Amygdala (tissue), 56 donors: ENCODE measurements at places on chromosomes 12 and 14.

DNA sequence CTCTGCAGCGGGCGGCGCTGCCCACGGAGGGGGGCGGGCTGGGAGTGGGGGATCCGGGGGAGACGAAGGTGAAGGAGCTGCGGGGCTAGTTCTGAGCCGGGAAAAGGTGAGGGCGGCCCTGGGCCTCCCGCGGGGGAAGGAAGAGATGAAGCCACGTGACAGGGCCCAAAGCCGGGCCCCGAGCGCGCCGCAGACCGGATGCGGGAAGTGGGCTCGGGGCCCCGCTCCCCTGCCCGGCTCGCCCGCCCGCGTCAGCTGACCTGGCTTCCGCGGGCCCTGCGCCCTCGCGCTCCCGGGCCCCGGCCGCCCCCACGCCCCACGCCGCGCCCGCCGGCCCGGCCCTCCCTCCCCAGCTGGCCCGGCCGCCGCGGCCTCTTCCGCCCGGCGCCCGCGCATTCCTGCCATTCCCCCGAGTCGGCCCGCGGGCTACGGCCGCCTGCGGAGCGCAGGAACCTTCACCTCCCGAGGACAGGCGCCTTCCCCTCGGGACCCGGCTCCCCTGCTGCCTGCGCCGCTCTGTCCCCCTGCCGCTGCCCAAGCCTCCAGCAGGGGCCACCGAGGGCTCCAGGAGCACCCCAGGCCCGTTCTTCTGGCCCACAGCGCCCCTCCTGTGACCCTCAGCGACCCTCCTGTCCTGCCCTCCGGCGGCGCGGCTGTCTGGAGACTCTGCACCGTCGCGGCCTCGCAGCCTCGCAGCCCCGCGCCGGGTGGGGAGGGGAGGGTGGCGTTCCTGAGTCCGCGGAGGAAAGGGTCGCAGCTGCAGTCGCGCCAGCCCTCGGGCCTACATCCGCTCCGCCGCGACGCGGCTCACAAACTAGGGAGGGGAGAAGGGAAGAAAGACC lies 20.4 kb downstream of the NINJ2 start:
- DNase-seq = no peak

DNA sequence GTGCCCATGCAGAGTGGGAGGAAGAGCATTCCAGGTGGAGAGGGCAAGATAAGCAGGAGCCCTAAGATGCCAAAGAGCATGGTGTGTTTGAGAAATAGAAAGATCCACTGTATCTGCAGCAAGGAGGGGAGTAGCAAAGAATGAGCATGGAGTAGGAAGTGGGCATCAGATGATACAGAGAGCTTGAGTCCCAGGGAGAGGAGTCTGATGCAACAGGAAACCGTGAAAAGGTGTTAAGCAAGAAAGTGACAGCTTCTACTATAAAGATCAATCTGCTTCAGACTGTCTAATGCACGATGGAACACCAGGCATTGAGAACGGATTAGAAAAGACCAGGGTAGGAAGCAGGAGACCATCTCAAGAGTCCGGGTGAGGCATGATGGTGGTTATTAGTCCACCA lies 12.3 kb upstream of the GPRC5D start:
- no peak for DNase-seq

DNA sequence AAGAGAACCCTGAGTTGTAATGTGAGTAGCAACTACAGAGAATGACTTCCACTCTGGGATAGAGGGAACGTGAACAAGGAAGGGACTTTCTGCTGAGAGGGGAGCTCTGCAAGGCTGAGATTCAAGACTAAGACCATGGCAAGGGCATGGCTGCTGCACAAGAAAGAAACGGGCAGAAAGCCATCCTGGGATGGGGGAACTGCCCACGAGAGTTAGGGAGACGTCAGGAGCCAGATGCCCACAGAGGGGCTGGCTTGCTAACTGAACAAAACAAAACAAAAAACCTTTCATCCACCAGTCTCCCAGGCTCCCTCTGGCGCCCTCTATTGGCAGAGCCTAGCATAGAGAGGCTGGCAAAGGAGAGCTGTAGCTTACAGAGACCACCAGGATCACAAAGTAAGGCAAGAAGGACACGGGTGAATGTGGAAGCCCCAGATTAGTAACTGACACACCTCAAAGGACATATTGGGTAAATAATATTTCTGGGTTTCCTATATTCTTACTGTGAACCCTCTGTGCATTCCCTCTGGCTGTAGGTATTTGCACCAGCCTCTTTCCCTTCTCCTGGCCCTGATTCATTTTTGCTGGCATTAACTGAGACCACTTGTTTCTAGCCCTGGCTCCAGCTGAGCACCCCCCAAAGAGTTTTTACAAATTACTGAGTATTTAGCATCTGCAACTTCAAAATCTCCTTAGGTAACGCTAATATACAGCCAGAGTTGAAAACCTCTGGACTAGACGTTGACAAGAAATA lies 338.3 kb downstream of the EMP1 start:
- DNase-seq = peak; percentile 44

GRCh38 chr14:39456702-39457250 lies 24.5 kb upstream of the FBXO33 start:
- DNase-seq = no peak

DNA sequence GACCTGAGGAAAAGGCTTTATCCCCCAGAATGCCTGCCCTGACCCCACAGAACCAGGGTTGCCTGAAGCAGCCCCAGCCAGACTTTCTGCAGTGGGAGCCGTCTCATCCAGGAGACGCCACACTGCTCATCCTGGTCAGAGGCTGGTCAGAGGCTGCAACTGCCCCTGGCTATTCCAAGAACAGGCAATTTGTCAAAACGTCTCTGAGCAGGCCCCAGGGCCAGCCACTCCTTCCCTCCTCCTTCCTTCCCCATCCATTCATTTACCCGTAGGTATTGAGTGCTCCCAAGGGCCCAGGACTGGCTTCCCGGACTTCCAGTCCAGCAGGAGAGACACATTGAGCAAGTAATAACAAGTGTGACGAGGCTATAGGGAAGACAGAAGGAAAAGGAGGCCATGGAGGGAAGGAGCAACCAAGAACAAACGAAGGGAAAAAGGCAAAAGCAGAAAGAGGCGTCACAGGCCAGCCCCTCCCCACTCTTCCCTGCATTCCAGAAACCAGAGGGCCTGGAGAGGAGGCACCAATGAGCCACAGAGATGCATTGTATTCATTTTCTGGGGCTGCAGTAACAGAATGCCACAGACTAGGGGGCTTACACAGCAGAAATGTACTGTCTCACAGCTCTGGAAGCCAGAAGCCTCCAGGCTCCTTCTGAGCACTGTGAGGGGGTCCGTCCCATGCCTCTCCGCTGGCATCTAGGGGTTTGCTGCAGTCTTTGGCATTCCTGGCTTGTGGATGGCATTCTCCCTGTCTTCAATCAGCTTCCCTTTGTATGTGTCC lies 21.0 kb upstream of the CD9 start:
- no peak for DNase-seq

- no peak for DNase-seq
These were observed 501.5 kb upstream of the TBX3 start for GRCh38 chr12:115185506-115185905.

DNA sequence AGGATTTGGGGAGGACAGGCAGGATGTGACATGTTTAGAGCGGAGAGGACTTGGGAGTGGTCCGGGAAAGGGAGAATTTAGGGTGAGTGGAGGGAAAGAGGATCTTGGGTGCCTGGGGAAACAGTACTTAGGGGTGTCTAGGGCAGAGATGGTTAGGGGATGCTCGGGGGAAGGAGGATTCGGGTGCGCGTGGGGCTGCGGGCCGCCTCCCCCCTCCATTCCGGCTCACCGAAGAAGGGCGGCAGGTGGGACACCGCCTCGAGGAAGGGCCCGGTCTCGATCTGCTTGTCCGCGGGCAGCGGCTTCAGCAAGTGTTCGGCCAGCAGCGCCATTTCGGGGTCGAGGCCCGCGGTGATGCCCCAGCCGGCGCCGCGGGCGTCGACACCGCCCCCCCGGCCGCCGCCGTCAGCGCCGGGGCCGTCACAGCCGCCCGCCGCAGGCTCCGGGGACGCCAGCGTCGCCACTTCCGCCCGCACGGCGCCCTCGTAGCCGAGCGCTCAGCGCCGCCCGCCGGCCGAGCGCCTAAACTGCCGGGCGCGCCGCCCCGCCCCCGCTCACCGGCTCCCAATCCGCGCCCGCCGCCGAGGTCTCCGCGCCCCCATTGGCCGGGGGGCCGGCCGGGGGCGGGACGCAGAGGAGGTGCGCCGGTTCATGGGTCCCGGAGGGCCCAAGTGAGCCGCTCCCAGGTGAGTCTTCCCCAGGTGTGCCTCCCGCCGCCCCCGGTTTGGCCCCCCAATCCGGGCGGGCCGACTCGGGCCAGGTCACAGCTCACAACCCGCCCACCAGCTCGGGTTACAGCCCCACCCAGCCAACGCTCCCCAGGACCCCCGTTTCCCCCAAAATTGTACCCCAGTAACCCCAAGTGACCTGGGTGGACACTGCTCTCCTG lies at the start of gene GLTP:
Gene GLTP, minus strand, starts transcription at position 499 of the 889 bp plus-strand sequence. Its CDS starts 167 bp downstream, at position 332.
- peak; percentile 59 for DNase-seq

DNA sequence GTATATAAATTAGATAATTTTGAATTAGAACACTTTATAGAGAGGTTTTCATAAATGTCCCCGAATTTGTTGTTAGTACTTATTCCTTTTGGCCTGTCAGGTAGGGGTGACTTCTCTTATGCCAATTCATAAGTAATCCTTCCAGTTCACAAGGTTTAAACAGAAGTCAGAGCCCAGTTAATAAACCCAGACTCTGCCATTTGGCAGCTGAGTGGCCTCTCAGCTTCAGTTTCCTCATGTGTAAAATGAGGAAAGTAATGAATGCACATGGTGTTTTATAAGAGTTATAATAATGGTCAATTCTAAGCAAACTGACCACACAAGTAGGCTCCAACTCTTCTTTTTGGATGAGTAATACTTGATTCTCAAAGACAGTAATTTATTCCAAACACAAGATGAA lies 10.3 kb downstream of the MTERF2 start:
- DNase-seq = no peak

- no peak for DNase-seq
These were observed 44.8 kb upstream of the TBX5 start for GRCh38 chr12:114450515-114451300.

- no peak for DNase-seq
These were observed 494 bp downstream of the TMTC3 start for GRCh38 chr12:88142610-88142991.

GRCh38 chr14:49703965-49704364 lies 11.0 kb downstream of the KLHDC1 start:
- DNase-seq = no peak

- DNase-seq = peak; percentile 58
These were observed at the start of gene CPNE8 for GRCh38 chr12:38905480-38906351. TSS of gene CPNE8 (minus strand) at chr12:38905591. CDS start at chr12:38905534, 57 bp downstream.

GRCh38 chr14:29663281-29663801 lies 264.3 kb downstream of the PRKD1 start:
- DNase-seq = no peak

DNA sequence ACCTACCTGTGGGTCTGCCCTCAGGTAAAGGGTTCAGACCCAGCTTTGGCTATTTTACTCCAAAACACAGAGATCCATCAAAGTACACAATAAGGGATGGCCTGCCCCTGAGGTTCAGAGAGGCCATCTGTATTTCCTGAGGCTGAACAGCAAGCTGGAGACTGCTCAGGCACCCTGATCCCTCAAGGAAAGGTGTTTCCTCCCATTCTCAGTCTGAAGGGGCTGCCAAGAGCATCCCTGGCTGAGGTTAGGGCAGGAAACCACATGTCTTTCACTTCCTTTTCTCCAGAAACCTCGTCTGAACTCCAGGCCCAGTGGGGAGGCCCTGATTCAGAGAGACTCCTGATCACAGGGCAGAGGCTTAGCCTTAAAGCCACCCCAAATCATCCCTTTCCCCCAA lies 1.5 kb downstream of the RILPL1 start:
- DNase-seq = no peak

- no peak for DNase-seq
These were observed 219.7 kb downstream of the ACSS3 start for GRCh38 chr12:81297601-81298000.

- no peak for DNase-seq
These were observed 161.7 kb downstream of the ALX1 start for GRCh38 chr12:85441741-85442140.
